Thoracic aorta (tissue), 2 donors: ENCODE measurements at places on chromosomes 5 and 9. TPM values are rescaled to one million over a fixed set of nuclear protein-coding genes. Genes with fewer than 3 reads are reported as not detected.

Gene TMEM8B
- total RNA-seq, result 14.6 TPM

Gene SV2C
- total RNA-seq, result 0.14 TPM

Gene HMHB1
- total RNA-seq, result not detected

Gene PCDHA10
- total RNA-seq, result 0.28 TPM

Gene SLC1A3
- 44.7 TPM for total RNA-seq

Gene PAX5
- total RNA-seq, result not detected

Gene LHX3
- total RNA-seq, result not detected
